NCI-H69 (cell line): ENCODE measurements at places on chromosomes 2 and 18.

DNA sequence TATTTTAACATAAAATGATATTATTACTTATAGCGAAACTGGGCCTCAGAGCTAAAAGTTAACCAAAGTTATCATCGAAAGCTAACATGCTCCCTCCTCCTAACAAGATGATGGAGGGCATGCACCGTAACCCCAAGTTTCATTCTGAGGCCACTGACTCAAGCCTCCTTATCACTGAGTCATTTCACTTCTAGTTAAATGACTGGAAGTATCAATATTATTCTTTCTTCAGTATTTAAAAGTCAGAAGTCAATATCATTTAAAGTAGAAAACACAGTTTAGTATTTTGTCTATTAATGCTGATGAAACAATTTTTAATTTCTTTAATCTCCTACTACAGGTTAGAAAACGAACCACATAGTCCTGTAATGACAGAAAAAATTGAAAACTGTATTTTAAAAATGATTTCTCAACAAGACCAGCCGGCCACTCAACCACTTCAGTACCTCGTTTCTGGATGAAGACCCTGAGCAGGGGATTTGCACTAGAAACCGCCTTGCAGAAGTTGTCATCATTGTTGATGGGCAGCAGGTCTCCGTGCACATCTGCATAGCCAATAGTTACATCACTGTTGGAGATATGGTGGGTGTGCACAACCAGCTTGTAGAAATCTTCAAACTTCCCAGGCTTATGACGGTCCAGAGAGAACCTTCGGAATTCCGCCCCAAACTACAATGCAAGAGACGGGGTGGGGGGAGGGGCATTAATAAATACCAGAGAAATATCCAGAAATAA is 44.9 kb downstream of the PARD6G start:
- no peak for DNase-seq

DNA sequence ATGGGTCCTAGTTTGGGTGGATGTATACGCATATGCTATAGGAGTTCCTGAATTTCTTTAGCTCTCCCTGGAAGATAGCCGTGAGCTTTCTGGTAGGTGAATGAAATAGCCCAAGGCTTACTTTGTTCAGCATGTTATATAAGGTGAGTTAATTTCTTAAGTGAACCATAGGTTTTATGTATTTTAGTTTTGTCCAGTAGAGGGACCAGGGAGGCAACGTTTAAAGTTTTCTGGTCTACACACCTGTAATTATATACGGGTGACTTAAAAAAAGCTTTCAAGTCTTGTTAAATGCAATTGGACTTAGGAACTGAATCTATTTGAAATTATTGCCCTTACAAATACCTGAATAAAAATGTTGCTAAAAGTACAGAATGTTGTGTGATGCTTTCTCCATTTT is 402.5 kb upstream of the DDX18 start:
- DNase-seq: no peak

DNA sequence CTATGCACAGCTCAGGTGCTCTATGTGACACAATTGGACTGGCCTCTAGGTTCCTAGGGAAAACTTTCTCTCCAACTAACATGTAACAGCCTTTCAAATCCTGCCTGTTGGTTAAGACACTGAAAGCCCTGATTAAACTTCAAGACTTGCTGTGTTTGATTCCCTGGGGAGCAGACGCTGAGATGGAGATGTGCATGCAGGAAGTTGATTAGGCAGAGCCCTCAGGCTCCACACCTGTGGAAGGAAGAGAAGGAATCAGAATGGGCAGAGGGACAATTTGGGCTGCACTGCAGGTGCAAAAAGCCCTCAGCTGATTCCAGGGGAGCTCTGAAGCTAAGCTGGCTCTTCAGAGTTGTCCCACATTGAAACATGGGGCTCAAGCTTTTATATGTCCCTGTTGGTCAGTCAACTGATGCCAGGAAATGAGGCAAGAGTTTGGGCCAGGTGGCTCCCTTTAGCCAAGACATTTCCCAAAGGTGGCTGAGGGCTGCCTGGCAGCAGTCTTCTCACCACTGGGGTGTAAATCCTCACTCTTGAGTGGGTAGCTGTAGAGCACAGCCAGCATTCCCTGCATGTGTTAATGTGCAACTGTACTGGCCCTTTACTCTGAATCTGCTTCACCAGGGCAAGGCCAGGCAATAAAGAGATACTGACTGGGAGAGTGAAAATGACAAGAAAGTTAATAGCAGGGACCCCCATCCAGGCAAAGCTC is 199.5 kb upstream of the DDX18 start:
- no peak for DNase-seq

- DNase-seq: no peak
Observed at GRCh38 chr2:138649571-138649970, 130.6 kb downstream of the NXPH2 start.

- no peak for DNase-seq
Observed at GRCh38 chr18:61575419-61575818, 242.2 kb downstream of the CDH20 start.

DNA sequence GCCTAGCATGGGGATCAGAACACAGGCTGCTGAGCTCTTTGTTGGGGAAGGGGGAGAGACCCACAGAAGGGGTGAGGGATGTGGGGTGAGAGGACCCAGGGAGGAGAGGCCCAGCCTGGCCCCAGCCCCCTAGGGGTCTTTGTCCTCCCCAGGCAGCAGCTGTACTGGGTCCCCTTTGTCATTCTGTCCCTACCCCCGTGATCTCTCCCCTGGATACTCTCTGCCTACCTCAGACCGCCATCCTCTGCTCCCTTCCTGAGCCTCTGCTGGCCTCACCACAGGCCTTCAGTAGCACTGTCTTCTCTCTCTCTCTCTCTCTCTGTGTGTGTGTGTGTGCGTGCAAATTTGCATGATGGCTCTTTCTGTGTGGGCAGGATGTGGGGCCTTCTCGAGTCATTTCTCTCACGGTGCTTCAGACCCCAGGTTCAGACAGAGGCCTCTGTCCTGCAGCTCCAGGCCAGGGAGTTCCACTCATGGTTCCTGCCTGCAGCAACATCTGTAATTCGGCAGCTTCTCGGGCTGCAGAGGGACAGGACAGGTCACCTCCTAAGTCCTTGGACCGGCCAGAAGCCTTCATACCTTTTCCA is 1.4 kb downstream of the PSD4 start:
- DNase-seq: no peak

- peak; percentile 93 for DNase-seq
Observed at GRCh38 chr2:197079832-197080555, 153.5 kb upstream of the PGAP1 start.
